GM12878 (cell line): ENCODE measurements at places on chromosomes 3 and 15. TPM values are rescaled to one million over a fixed set of nuclear protein-coding genes. Genes with fewer than 3 reads are reported as not detected.

Gene NECTIN3
- polyA plus RNA-seq: not detected in 2 replicates

Gene CDCP1
- polyA plus RNA-seq: 0.99 and 1.1 TPM in 2 replicates

Gene HEG1
- 1.8 and 2.7 TPM in 2 replicates for polyA plus RNA-seq

Gene GOLGA6L6
- polyA plus RNA-seq: not detected in 2 replicates

Gene CRYBG3
- polyA plus RNA-seq: 0.85 and 1.0 TPM in 2 replicates

Gene OCA2
- not detected in 2 replicates for polyA plus RNA-seq

Gene IGDCC3
- 0.10 and 0.20 TPM in 2 replicates for polyA plus RNA-seq

Gene SPTSSB
- polyA plus RNA-seq: 0.44 and 0.64 TPM in 2 replicates

Gene CPNE4
- not detected in 2 replicates for polyA plus RNA-seq

Gene WDR93
- polyA plus RNA-seq: not detected in 2 replicates

Gene WDR76
- polyA plus RNA-seq: 19.5 and 27.4 TPM in 2 replicates

Gene RLBP1
- 0.11 TPM in 1 of 2 replicates, not detected in the other for polyA plus RNA-seq

Gene C3orf70
- not detected in 2 replicates for polyA plus RNA-seq

Gene ACOX2
- not detected in 2 replicates for polyA plus RNA-seq

Gene CCR9
- polyA plus RNA-seq: 0.73 and 0.77 TPM in 2 replicates

Gene ADAMTS9
- not detected in 2 replicates for polyA plus RNA-seq

Gene RAB5A
- polyA plus RNA-seq: 44.3 and 44.6 TPM in 2 replicates

Gene SERINC4
- polyA plus RNA-seq: not detected in 2 replicates

Gene NR1I2
- 0.28 and 0.47 TPM in 2 replicates for polyA plus RNA-seq

Gene RYR3
- 0.20 and 0.44 TPM in 2 replicates for polyA plus RNA-seq

Gene DISP2
- 0.12 TPM in 1 of 2 replicates, not detected in the other for polyA plus RNA-seq
